ENCODE measurements at places on chromosomes 2 and 18.

GRCh38 chr2:7588295-7588694 is 671.1 kb downstream of the RNF144A start:
- no peak for DNase-seq

DNA sequence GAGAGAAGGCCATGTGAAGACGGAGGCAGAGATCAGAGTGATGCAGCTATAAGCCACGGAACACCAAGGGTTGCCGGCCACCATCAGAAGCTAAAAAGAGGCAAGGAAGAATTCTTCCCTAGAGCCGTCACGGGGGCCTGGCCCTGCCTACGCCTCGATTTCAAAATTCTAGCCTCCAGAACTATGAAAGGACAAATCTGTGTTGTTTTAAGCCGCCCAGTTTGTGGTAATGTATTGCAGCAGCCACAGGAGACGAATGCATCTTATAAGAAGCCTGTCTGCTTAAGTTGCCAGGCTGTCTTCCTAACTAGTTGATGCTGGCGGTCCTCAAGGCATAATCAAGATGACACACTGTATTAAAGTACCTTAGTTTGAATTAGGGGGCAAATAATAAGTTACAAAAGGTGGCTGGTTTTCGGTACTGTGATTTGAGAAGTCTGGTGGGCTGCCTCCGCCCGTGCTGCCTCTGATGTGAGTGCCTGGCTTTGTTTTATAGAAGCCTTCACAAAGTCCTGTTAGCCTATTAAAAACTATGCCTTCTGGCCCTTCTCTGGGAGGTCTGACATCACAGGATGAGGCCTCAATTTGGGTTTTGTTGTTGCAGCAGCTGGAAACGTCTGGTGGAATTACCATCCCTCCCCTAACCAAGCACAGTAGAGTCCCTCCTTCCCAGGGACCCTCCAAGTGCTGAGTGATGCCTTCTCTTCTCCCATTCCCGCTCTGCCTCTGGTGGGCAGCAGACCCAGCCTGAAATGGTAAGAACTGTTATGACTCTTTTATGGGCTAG is 53.6 kb downstream of the SRD5A2 start:
- no peak for DNase-seq

DNA sequence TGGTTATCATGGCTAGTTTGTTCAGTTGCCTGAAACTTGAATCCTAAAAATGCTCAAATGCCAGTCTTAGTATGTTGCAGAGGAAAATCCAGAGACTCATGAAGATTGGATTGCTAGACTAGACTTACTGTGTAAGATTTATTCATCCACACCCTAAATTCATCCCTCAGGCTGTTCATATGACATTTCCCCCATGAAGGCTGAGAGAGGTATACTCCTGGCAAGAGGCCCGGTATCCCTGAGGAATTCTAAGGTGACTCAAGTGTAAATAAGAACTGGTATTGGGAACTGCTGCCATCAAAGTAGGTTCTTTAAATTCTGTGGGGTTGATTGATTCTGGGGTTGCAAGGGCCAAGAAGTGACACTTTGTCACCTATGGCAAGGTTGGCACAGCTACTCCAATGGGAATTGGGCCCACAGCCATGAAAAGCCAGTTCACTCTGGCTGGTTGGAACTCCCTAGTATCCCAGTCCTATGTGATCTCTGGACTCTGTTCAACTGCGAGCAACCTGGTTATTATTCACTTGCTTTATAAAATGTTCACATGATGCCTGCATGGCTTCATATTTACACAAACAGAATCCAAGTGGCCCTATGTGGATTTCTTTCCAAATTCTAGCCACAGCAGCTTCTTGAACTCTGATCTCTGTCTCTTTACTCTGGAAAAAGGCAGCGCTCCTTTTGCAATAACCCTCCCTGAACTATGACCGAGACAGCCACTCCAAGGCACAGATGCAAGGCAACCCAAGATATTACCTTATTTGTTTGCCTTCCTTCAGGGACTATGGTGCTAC is 429.1 kb downstream of the CBLN2 start:
- DNase-seq = no peak

DNA sequence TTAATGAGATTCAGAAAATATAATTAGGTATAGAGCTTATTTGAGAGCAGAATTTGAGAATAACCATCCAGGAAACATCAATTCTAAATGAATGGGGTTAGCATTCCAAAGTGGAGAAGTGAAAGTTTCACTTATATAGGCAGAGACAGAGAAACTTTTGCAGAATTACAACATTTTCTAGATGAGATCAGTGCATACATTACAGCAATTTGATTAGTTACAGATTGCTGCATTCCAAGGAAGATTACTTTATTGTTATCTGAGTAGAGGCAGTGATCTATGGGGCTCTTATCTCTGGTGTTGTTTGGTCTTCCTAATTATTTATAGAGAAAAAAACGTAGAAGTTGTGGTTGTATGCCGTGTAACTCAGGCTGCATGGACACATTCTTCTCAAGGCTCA is 373.8 kb upstream of the SYT4 start:
- no peak for DNase-seq

- no peak for DNase-seq
These were observed 208.7 kb upstream of the CHAC2 start for GRCh38 chr2:53558867-53559266.

- no peak for DNase-seq
These were observed 9.2 kb downstream of the USP37 start for GRCh38 chr2:218558986-218559385.

- DNase-seq = no peak
These were observed 52.5 kb downstream of the MBP start for GRCh38 chr18:77079954-77080682.

DNA sequence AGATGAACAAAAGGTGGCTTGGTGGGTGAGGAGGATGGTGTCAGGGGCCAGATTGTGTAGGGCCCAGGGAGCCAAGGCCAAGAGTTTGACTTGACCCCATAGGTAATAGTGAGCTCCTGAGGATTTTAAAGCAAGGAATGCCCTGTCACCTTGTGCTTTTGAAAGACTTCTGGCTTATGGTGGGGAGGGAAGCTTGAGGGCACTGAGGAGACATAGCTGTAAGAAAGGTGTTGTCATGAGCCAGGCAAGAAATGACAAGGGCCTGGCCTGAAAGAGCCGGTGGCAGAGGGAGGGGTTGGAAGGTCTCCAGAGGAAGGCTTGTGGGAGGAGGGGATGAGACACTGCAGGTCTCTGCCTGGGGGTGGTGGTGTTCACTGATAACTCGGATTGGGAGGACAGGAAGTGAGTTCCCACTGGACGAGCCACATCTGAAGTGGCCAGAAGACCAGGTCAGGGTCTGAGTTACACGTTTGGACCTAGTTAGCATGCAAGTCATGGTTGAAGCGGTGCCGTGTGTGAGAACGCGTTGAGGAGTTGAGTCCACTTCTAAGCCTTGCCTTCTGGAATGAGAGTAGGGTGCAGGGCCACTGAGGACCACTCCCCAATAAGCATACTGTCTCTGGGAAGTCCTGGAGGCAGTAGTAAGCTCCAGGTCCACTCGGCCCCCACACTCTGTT is 64.3 kb downstream of the TET3 start:
- no peak for DNase-seq

DNA sequence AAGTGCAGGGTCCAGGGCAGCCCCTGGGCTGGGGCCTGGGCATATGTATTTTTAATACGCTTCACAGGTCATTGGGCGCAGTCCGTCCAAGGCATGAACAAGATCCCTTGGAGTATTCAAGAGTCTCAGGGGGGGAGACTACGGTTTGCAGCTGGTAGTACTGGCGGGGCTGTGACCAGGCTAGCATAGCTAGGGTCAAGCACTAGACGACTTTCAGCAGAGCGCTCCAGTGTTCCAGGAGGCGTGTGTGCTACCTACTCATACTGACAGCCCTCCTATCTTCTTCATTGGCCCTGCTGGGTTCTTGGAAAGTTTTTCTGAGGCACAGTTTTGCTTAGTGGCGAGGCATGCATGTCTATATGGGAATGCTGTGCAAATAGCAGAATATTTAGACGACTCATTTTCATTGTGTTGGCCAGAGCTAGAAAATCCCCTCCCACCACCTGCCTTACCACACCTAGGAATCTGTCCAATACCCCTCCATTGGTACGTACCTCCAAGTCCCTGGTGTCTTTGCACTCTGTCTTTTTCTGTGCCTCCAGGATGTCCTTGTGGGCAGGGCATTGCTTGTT is 68.2 kb downstream of the GLI2 start:
- no peak for DNase-seq

GRCh38 chr18:12008842-12009580 is 27.7 kb downstream of the IMPA2 start:
- DNase-seq = no peak

DNA sequence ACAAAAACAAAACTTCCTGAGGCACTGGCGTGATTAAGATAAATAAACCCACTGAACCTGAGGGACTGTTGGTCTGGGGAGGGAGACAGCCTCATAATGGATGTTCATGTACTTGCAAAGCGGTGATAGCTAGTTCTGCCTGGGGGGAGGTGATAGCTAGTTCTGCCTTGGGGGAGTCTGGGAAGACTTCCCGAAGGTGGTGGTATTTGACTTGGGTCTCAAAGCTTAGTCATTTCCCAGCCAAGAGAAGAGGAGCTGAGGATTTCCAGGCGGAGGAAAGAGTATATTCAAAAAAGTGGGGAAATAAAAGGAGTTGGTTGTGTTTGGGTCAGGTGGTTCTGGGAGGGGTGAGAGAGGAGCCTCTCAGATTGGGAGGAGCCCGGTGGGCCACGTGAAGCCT is 24.7 kb downstream of the DGKD start:
- no peak for DNase-seq

DNA sequence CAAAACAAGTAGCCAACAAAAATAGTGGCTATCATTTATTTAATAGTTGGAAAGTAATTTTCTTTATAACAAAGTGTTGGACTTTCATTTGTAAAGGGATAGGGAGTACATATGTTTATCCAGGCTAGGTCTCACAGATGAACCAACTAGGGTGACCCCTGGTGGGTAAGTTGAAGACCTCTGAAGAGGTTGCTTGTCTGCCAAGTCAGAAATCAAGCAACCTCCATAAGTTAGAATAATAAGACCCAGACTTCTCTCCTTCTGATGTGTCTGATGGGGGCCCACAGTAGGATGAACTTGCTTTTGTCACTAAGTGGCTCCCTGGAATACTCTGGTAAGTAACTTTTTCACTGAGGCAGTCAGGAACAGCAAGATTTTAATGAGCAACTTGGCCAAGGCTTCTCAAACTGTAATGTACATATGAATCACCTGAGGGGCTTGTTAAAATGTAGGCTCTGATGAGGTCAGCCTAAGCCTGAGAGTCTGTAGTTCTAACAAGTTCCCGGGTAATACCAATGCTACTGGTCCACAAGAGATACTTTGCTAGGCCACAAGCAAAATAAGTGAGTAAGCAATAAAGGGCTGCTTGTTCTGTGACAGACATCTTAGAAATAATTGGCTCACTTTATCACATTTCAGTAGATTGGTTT is 319.6 kb downstream of the PIK3C3 start:
- no peak for DNase-seq

- no peak for DNase-seq
These were observed 11.7 kb downstream of the GEMIN6 start for GRCh38 chr2:38789691-38790090.

GRCh38 chr2:96528006-96528699 is 8.4 kb upstream of the ARID5A start:
- DNase-seq = no peak

DNA sequence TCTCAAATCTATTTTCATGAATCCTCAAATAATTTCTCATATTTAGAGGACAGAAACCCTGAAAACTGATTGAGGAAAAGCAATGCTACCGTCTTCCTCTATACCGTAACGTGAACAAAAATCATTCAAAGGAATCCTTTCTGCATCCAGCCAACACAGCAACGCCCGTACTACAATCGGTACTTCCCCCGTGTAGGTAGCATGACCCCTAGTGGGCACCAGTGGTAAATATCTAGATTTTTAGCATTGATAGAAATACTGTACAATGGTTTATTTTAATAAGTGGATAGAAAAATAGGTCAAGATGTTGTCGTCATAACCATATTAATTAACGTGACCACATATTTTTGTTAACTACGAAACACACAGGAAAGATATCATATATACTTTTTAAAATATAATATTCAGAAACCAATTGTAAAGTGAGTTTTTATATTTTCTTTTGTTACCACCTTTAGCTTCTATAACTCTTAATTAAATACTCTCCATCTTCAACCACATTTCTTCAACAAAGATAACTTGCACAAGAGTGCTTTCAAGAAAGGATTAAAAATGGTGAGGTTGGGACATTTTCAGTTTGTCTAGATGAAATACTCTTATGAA is 194.1 kb downstream of the SS18 start:
- peak; percentile 7 for DNase-seq

- no peak for DNase-seq
These were observed 291.5 kb upstream of the CCDC68 start for GRCh38 chr18:55250768-55251173.

GRCh38 chr18:44697315-44697714 is 16.6 kb downstream of the SETBP1 start:
- no peak for DNase-seq

DNA sequence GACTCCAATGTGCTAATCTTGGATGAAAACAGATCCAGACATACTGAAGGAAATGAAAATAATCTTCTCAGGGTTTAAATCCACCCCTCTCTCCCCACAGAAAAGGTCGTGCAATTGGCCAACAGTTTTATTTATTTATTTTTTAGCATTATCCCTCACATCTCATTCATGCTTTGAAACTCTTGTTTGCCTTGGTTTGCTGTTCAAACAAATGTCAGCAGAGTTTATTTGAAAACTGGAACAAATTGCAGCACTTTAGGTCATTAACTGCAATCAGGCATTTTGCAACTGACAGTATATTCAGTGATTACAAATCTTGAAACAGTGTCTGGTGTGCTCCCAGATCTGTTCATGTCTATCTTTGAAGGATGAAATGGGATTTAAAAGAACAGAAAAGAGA is 220.6 kb downstream of the SLC4A10 start:
- no peak for DNase-seq

DNA sequence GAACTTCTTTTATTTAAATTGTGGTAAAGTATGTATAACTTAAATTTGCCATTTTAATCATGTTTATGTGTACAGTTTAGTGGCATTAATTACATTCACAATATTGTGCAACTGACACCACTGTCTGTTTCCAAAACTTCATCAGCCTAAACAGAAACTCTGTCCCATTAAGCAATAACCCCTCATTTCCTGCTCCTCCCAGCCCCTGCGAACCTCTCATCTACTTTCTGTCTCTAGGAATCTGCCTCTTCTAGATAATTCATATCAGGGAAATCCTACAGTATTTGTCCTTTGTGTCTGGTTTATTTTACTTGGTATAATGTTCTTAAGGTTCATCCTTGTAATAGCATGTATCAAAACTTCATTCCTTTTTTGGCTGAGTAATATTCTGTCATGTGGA is 75.1 kb downstream of the BOLA3 start:
- DNase-seq = no peak

- no peak for DNase-seq
These were observed 181.0 kb downstream of the ERBB4 start for GRCh38 chr2:212357606-212358005.

DNA sequence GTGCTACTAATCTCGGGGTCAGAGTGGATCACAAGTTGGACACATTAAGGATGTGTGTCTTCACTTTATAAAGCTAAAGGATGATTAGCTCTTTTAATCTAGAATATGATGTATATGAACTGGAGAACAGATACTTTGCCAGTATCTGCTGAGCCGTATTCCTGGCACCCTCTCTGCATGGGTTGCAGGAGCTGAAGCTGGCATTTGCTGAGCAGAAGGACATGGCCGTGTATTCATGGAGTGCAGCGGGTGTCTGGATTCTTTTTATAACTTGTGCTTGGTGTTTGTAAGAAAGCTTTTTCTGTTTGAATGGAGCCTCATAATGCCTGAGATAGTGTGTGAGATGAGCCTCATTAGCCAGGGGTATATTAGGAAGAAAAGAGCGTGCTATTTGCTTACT is 103.9 kb upstream of the MCFD2 start:
- no peak for DNase-seq

- DNase-seq = no peak
These were observed 118.3 kb downstream of the MAP3K20 start for GRCh38 chr2:173193925-173194324.

GRCh38 chr2:216222650-216223352 is 113.7 kb downstream of the XRCC5 start:
- peak; percentile 20 for DNase-seq

All from GM04503 (cell line).